ENCODE measurements at places on chromosomes 16 and 17.

DNA sequence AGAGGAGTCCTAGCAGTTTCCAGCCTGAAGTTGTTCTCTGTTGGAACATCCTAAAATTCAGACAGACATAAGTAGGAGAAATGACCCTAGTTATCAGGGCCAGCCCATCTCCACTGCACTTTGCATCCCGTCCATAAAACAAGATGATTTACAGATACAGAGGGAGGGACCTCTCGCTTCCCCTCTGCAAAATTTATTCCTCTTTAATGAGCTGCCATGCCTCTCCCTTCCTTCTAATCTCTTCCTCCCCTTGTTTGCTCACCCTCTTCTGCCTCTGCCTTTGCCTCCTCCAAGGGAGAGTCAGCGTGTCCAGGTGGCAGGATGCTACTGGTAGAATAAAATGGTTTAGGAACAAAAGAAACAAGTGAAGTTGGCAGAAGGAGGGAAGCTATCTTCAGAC, 351.3 kb downstream of the SOX9 start:
- DNase-seq = no peak

GRCh38 chr16:49617016-49617629, 238.8 kb downstream of the ZNF423 start:
- DNase-seq = no peak

DNA sequence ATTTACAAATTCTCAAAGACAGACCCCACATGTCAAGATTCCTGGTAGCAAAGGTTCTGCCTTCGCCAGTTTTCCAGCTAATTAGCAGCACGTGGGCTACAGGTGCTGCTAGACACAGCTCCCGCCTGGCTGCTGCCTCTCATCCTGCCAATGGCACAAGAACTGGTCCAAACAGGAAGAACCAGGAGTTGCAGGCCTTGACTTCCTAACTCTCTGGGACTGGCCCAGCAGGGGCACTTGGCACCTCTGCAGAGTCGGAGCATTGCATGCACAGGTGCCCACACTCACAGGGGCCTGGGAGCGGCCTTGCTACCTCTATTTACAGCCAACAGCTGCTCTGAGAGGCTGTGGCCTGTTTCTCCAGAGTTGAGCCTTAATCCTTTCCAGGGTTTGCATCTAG, 39.6 kb downstream of the TK2 start:
- DNase-seq = no peak

DNA sequence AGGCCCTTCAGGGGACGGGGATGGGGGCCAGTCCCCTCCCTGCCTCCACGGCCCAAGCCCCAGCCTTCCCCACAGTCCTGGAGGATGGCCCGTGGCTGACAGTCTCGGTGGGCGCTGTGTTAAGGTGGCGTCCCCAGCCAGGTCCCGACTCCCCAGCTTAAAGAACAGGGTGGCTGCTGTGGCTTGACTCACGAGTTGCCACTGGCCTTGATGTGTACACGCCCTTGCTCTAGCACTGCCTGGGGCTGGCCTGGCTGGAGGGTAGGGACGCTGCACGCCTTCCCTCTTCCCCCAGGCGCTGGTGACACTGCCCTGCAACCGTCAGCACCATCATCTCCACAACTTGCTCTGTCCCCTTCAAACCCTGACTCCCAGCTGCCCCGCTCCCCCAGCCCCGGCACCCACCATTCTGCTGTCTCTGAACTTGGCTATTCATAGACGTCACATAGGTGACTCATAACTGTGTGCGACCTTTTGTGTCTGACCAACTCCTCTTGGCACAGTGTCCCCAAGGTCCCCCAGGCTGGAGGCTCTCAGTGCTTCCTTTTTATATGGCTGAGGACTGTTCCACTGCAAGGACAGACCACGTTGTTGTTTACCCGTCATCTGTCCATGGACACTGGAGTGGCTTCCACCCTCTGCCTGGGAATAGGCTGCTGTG, 6.3 kb downstream of the GNPTG start:
- no peak for DNase-seq

DNA sequence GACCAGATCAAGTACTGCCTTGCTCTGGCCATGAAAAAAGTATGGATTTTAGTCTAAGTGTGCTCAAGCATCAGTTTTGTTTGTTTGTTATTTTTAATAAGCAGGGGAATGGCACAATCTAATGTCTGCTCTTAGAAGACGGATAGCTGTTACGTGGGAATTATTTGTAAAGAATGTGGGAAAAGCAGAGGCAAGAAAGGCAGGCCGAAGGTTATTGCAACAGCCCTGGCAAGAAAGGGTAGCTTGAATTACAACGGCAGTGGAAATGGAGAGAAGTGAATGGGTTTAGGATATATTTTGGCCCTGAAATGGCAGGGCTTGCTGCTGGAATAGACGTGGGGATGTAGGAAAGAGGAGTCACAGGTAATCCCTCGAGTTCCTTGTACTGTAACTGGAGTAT, 987 bp upstream of the HASPIN start:
- DNase-seq = no peak

GRCh38 chr17:12737740-12738469, 51.4 kb upstream of the ARHGAP44 start:
- no peak for DNase-seq

DNA sequence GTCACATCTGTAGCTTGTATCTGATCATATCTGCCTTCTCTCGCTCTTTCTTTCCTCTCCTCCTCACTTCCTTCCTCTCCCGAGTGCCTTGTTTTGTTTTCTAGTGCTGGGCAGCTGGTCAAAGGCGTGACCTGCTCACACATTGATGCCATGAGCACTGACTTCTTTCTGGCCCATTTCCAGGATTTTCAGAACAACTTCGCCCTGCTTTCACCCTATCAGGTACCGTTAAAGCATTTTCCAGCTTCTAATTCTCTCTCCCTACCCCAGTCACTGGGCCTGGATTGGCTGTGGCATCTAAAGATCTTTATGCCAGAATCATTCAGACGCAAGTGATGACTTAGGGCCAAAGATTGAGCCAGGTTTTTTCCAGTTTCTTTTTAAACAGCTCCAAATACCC, 55.5 kb downstream of the OTOA start:
- no peak for DNase-seq

DNA sequence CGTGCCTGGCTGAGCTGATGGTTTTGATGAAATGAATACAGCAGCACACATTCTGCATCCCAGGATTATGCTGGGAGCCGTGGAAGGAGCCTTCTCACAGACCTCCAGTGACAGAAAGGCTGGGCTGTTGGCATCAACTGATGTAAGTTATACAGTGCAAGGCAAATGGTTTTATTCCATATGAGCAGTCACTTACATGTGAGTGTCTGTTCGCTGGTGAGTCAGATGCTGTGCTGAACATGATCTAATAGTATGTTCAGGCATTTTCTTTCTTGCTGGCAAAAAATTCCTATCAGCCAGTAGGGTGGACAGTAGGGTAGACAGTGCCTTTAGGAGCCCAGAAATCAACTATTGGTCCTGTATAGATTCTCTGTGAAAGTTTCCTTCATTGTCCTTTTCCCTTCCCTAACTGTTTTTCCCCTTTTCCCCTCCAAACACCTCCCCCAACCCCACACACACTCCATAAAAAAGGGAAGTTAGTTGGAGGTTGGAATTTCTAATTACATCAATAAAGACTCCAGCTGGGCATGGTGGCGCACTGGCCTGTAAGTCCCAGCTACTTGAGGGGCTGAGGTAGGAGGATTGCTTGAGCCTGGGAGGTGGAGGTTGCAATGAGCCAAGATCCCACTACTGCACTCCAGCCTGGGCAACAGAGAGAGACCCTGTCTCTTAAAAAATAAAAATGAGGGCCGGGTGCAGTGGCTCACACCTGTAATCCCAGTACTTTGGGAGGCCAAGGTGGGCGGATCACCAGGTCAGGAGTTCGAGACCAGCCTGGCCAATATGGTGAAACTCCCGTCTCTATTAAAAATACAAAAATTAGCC, 36.2 kb downstream of the LDHD start:
- no peak for DNase-seq

- DNase-seq = no peak
These were observed 13.5 kb downstream of the SCO1 start for GRCh38 chr17:10683853-10684252.

DNA sequence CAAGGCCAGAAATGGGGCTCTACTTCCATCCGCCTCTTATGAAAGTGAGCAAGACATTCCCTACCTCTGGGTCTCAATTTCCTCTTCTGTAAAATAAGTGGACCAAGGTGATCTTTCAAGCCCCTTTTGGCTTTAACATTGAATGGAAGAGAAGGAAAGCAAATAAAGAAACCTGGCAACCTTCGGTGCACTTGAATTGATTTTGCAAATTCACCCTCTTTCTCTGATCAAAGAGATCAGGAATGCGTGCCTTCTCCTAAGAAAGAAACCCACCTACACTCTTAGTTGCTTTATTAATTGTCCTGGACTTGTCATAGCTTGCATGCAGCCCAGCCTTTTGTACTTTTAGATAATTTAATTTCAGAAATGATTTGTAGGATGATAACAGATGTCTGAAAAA, 3.0 kb downstream of the MSI2 start:
- DNase-seq = no peak

GRCh38 chr17:5874486-5874885, 195.7 kb upstream of the WSCD1 start:
- DNase-seq = no peak

DNA sequence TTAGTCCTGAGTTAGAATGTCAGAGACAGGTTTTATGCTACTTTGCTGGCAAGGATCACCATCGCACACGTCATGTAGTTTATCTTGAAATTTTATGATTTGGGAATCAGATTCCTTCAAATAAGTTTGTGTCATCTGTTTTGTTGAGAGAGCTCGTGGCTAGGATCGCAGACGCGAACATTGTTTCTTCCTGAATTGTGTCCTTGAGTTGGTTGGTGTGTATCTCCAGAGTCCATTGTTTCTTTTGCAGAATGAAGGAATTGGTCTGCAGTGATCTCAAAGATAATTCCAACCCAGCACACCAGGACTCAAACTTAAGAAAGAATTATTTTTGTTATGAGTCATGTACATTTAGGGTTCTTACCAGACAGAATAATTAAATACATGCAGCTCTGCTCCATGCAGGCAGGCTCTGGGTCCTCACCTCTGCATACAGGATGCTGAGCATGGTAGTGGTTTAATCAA, 51.6 kb downstream of the PRKCA start:
- DNase-seq = no peak

GRCh38 chr16:89658221-89658879, 714 bp downstream of the SPATA33 start:
- DNase-seq = peak; percentile 33

DNA sequence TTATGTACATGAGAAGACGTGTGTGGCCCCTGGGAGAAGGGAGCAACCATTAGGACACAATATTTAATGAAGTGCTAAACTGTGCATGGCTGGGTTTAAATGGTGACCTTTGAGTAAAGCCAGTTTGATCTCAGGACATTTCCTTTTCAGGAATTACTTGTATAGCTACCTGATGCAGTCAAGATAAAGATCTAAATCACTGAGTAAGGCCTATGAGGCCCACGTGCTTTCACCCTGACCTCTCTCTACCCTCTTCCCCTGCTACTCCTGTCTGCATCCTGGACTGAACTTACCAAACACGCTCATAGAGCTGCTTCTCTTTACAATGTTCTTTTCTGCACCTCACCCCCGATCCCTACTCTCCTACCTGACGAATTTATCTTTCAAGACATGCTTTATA, 98.9 kb downstream of the GRIN2A start:
- no peak for DNase-seq

DNA sequence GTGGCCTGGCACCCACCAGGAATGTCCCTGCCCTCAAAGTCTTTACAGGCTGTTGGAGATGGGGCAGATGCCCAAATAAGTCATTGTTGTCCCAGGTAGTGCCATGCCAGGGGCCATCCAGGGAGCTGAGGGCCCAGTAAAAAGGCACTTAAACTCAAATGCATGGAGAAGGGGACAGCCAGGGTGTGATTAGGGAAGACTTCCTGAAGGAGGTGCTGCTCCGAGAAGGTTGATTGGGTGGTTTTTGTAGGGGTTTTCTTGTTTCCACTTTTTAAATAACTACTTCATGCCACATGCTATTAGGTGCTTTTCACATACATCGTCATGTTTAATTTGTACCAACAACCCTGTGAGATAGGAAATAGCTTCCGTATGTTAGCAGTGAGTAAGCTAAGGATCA, 66.9 kb downstream of the RAI1 start:
- no peak for DNase-seq

- DNase-seq = no peak
These were observed 13.0 kb downstream of the CETP start for GRCh38 chr16:56974549-56975300.

GRCh38 chr16:11198828-11199227, 57.2 kb downstream of the SOCS1 start:
- DNase-seq = peak; percentile 58

GRCh38 chr16:79595231-79595641, 5.3 kb downstream of the MAF start:
- no peak for DNase-seq

GRCh38 chr16:64712026-64712425, 409.8 kb downstream of the CDH11 start:
- no peak for DNase-seq

DNA sequence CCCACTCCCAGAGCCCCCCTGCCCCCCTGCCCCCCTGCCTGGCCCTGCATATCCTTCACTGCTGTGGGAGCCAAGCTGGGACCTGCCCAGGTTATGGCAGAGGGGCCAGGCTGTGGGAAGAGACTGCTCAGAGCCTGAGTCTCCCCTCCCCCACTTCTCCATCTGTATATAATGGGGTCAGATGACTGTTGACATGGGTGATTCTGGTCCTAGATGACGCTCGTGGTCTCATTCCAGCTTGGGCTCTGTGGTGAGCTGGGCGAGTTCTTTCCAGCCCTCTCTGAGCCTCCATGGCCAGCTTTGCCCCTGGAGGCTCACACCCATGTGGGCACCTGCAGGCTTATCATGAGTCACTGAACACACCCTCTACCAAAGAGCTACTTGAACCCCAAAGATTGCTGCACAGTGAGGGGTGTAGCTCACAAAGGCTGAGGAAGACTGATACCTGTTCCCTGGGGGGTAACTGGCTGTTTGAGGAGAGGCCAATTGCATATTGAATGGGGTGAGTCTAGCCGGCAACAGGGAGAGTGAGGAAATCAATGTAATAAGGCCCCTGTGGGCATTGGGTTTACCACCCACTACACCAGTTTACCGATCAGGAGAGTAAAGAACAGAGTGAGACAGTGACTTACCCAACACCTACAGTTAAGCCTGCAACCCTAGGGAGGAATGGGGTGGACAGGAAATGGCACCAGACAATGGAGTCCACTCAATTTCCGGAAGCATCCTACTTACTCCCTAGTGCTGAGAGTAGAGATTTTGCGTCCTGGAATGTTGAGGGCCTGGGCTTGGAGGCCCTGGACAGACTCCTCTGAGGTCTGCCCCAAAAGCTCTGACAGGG, 4.2 kb upstream of the SREBF1 start:
- no peak for DNase-seq

GRCh38 chr16:85132456-85133289, 20.4 kb upstream of the CIBAR2 start:
- no peak for DNase-seq

DNA sequence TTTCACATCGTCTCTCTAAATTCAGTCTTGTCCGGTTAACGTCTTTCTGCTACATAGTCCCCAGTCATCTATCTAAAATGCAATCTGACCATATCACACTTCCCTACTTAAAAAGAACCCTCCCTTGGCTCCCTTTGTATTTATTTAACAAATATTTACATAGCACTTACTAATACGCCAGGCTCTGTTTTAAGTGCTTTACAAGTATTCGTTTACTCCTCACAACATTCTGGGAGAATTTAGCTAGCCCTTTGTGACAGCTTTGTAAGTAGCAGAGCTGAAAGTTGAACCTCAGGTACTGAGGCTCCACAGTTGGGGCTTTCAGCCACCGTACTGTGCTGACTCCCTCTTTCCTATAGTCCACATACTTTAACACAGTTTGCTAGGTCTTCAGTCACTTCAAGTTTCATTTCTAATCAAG, 9.2 kb downstream of the PAFAH1B1 start:
- no peak for DNase-seq
